ENCODE measurements at places on chromosomes 5 and 9.

- no peak for DNase-seq
Measured at GRCh38 chr5:43155394-43156096, 34.8 kb downstream of the ZNF131 start.

GRCh38 chr9:14650596-14650995, 42.6 kb downstream of the ZDHHC21 start:
- DNase-seq = no peak

GRCh38 chr5:60538955-60539866, 160.8 kb downstream of the DEPDC1B start:
- no peak for DNase-seq

GRCh38 chr5:135156337-135156714, 122.3 kb upstream of the PITX1 start:
- no peak for DNase-seq

DNA sequence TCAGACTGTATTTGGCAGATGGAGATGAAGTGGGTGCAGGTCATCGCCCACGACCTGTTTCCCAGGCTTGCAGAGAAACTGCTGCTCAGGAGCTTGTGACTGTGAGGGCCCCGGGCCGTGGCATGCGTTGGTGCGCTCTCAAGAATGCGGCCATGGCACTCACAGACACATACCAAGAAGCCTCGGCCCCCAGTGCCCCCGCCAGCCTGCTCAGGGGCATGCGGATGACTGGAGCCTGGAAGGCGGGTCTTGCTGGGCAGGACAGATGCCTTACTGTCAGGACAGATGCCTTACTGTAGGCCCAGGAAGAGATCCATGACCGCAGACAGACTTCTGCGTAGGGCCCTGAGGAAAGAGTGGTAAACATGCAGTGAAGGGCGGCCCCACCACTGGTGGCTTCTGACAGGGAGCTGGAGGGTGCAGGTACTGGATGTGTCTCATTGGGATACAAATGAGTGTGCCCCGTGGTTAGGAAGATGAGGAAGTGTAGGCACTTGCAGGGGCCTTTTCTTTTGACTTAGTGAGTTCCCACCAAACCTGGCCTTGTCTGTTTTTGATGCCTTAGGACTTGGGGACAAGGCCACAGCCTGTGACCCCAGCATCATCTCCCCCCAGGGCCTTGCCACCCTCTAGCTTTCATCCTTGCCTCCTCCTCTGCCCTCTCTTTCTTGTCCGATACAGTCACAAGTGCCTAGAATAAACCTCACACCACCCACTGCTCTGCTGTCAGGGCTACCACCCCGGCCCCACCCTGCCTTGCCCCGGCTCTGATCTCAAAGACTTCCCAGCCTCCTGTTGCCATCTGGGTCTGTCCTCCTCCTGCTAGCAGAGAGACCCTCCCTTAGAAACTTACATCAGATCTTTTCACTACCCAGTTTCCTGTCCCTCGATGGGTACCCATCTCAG, 68.8 kb upstream of the ABL1 start:
- no peak for DNase-seq

DNA sequence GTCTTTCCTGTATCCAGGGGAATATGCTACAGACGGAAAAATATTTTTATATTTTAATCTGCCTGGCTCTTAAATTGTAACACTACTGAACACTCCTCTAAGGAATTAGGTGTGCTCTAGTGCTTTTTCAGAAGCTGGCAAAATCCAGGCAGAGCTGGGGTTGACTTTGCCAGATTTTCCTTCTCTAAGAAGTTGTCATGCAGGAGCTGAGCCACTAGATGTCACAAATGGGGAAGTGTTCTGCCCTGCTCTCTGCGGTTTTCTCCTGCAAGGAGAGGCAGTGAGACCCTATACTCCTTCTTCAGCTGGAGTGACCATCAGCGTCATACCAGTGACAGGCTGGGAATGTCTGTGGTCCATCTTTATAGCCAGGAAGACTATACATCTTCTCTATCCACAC, 112.5 kb downstream of the HAPLN1 start:
- no peak for DNase-seq

- DNase-seq = no peak
Measured at GRCh38 chr9:14618836-14619420, 74.3 kb downstream of the ZDHHC21 start.

- no peak for DNase-seq
Measured at GRCh38 chr9:125509476-125509875, 197.5 kb downstream of the MAPKAP1 start.

DNA sequence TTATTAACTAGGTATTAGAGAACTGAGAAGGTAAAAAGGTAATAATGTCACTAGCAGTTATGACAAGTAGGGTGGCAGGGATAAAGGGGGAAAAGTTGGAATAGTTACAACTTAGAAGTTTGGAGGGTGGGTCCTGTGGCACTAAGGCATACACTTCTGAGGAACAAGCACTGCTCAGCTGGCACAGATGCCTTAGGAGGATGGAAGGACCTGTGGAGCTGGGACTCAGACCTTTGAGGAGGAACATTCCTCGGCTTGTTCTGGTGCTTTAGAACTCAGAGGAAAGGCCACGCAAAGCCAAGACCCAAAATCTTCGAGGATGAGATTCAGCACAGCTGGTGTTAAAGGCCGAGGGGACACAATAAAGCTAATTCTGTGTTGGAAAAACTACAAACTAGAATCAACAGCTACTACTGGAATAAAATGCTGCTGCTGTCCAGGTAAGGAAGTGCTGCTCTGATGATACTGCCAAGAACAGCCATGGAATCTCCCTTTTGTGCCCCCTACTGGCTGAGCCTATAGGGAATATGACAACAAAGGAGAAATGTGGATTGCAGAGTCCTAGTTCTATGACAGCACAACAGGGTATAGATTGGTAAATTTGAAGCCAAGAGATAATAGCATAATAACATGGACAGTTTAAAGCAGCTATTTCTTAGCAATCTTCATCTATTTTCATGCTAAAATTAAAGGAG, 126.7 kb downstream of the SLC25A46 start:
- no peak for DNase-seq

DNA sequence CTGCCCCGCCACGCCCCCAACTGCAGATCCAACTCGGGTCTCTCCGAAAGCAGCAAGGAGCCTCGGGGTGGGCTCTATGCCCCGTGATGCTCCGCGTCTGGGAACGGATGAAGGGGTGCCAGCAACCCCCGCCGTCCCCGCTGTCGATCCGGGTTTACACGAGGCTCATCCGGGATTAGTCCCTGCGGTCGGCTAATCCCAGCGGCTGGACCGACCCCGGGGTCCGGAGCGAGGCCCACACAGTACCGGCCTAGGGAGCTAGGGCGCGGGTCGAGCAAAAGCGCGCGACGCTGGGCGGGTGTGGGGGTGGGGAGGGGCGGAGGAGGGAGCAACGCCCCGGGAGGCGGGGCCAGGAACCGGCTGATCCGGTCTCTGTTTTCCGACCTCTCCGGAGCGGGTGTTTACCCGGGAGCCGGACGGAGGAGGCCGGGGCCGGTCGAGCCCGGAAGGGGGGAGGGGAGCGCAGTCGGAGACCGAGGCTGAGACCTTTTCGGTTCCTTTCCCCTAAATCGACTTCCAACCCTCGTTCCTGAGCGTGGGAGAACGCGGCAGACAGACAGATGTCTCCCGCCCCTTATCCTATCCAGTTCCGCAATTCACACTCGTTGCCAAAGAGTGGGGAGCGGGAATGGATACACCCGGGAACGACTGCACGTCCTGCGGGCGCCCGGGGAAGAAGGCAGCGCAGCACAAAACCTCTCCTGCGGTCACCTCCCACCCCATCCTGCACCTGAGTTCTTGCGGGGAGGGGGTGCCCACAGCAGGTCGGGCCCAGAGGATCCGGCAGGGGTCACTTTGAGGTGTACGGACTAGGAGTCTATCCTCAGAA, 28.6 kb downstream of the PCDH1 start:
- peak; percentile 95 for DNase-seq
